Activated CD8-positive, alpha-beta T cell treated with anti-CD3 and anti-CD28 coated beads for 36 hours (primary cell): ENCODE measurements at places on chromosomes 7 and 10. TPM values are rescaled to one million over a fixed set of nuclear protein-coding genes. Genes with fewer than 3 reads are reported as not detected.

DNA sequence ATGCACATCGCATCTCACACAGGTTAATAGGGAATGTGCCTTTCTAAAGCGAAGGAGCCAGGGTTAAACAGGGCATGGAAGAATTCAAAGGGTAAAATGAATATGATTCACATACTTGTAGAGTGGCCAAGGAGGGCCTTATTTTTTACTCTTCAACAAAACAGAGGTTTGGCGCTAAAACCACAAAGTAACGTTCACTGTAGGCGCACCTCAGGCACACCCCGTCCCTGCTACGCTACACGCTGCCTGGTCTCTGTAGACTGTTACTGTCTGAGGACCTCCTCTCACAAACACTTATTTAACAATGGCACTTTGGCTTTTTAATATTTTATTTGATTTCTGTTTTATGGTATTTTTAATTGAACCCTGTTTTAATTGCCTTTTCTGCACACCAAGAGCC is 462.1 kb upstream of the GALNT17 start:
- peaks cover 9% of the 10 kb centered on the region for H3K27me3 ChIP-seq
- H3K4me1 ChIP-seq: peaks cover 7% of the 10 kb centered on the region
- no peak overlapping the region for H3K4me3 ChIP-seq

DNA sequence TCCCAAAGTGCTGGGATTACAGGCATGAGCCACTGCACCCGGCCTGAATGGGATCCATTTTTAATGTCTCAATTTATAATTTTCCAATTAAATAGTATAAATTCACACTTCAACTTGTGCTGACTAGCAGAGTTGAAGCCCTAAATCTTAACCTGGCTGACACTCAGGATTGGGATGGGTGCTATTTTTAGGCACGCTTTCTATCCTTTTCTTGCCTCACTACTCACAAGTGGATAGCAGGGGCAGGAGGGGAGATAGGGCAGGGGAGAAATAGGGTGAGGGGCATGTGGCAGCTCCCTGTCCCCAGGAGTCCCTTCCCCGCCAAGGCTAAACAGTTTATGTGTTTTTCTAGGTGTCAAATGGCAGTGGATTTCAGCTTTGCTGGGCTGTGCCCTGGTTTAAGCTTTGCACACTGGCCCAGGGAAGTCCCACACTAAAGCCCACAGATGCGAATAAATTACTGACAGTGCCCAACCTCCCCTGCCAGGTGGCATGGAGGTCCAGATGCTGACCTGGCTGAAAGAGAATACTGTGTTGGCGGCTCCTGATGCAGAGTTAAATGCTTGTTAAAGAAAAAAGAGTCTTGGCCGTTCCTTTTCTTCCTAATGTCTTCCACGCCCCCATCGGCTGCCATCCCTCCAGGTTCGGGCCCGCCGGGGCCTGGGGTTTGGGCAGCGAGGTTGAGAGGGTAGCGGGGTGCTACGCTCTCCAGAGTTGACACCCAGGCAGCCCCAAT is 36.2 kb upstream of the EFCAB10 start:
- H3K27me3 ChIP-seq: no peaks in the 10 kb centered on the region
- H3K27ac ChIP-seq: no peak overlapping the region
- H3K36me3 ChIP-seq: peaks cover 7% of the 10 kb centered on the region
- no peaks in the 10 kb centered on the region for H3K4me1 ChIP-seq

GRCh38 chr7:16660702-16661464 is 14.9 kb downstream of the BZW2 start:
- no peak for DNase-seq
- no peak overlapping the region for H3K27ac ChIP-seq
- peaks cover 27% of the 10 kb centered on the region for H3K36me3 ChIP-seq
- peaks cover 27% of the 10 kb centered on the region for H3K4me1 ChIP-seq
- no peaks in the 10 kb centered on the region for H3K27me3 ChIP-seq

GRCh38 chr7:1533547-1534329 is 3.2 kb downstream of the MAFK start:
- H3K27ac ChIP-seq: peak overlapping the region; percentile 92
- no peaks in the 10 kb centered on the region for H3K27me3 ChIP-seq
- DNase-seq: peak; percentile 74

DNA sequence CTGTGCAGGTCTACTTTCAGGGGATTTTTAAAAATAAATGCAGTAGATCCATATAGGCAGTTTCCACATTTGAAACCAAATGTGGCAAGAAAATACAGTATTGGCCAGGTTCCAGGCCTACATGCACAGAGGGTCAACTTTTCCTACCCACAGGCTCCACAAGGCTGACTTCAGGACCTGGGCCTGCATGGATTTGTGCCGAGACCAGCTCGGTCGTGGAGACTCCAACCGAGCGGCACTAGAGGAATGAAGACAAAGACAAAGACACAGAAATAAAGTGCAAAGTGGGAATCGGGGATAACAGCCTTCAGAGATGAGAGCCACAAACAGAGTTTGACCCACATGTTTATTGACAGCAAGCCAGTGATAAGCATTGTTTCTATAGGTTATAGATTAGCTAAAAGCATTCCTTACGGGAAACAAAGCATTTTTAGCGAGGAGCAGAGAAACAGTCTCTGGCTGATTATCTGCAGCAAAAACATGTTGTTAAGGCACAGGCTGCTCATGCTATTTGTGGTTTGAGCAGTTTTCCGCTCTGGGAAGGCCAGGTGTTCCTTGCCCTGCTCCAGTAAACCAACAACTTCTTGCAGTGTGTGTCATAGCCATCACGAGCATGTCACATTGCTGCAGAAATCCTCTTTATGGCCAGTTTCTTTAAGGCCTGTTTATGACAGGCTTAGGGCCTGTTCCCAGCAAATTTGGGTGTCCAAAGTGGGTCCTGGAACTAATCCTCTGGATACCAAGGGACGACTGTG is 52.6 kb downstream of the ZNF37A start:
- H3K4me1 ChIP-seq: no peaks in the 10 kb centered on the region
- no peak overlapping the region for H3K4me3 ChIP-seq
- no peak overlapping the region for H3K27ac ChIP-seq
- no peak for DNase-seq

Gene CCDC146
- 2.6 TPM for total RNA-seq

Gene LIPF
- not detected for total RNA-seq

GRCh38 chr7:115125312-115125711 is 203.4 kb downstream of the MDFIC start:
- peaks cover 2% of the 10 kb centered on the region for H3K4me1 ChIP-seq
- no peak overlapping the region for H3K4me3 ChIP-seq
- DNase-seq: no peak
- H3K36me3 ChIP-seq: no peaks in the 10 kb centered on the region

DNA sequence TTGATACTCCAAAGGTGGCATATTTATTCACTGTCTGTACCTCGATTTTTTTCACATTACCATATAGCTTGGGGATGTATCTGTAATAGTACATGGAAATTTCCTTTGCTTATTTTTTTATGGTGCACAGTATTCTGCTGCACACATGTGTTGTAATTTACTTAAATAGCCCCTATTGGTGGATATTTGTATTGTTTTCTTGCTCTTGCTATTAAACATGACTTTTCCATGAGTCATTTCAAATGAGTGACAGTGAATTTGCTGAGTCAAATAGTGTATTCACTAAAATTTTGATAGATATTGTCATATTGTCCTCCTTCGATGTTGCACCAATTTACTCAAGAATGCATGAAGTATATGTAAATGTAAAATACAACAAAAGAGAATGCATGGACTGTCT is 122.7 kb upstream of the STEAP4 start:
- H3K36me3 ChIP-seq: no peaks in the 10 kb centered on the region
- no peak overlapping the region for H3K4me3 ChIP-seq
- DNase-seq: no peak
- no peaks in the 10 kb centered on the region for H3K4me1 ChIP-seq
- H3K27ac ChIP-seq: no peak overlapping the region

DNA sequence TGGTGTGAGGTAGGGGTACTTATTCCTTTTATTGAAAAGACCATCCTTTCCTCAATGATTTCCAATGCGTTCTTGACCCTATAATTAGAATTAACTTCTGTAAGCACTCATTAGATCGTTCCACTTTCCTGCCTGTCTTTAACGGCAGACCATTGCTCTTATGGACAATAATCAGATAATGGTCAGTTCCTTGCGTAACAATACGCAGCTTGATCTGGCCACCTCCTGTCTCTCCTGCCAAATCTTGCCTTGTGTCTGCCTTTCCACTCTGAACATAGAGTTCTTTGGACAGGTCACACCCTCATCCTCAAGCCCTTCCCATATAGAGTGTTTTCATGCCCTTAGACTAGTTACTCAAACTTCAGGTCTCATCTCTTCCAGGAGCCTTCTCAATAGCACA is 2.4 kb upstream of the WIPI2 start:
- peaks cover 2% of the 10 kb centered on the region for H3K36me3 ChIP-seq
- no peak overlapping the region for H3K27ac ChIP-seq
- no peak overlapping the region for H3K4me3 ChIP-seq

DNA sequence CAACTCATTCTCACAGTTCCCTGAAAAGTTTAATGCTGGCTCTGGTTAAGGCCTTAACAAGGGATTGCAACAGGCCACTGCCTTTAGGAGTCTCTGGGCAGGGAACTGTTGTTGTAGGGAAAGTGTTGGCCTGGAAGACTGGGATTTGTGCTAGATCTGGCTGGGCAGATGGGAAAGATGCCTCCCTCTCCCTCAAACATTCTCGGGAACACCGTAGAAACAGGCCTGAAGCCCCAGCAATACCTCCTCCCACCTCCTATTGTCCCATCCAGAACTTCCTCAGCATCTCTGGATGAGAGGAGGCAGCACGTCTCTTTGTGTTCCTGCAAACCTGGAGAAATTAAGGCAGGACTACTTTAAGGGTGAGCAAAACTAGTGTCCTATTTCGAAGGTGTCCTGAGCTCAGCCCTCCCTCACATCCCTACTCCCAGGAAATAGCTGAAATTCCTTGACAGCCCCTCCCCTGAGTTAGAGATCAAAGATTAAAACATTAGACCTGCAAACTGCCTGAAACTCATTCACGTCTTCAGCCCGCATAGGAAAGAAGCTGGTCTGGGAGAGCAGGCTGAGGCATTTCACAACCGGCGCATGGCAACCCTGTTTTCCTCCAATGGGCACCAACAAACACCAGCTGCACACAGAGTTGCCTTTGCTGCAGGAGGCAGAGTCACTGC is 10.9 kb upstream of the MAP3K8 start:
- no peaks in the 10 kb centered on the region for H3K36me3 ChIP-seq
- H3K27ac ChIP-seq: no peak overlapping the region
- H3K27me3 ChIP-seq: no peaks in the 10 kb centered on the region
- no peak overlapping the region for H3K4me3 ChIP-seq
- peaks cover 40% of the 10 kb centered on the region for H3K4me1 ChIP-seq

DNA sequence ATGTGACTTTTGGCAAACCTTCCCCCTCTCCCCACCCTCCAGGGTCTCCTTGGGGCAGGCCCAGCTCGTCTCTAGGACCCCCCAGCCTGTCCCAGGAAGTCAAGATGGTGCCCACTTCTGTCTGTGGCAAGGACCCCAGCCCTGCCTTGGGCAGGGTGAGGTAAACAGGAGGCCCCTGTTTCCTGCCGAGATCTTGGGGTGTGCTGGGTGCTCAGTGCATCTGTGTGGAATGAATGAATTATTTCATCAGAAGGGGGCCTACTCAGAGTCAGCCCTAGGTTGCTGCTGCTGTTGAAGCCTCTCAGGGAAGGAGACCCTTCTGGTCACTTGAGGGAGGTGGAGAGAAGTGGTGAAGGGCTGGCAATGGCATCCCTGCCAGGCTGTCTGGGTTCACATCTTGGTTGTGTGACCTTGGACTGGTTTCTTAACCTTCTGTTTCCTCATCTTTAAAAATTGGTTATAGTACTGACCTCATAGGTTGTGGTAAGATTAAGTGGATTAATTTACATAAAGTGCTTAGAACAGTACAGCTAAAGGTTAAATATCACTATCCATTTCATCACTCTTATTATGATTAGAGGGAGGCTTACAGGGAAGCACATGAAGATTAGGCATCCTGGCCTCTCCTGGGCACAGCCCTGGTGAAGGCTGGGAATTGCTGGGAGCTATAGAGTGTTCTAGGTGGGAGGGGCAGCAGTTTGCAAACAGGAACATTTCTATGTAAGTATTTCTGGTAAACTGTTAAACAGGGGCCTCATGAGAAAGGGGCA is 67.7 kb downstream of the ZMIZ1 start:
- H3K4me1 ChIP-seq: peaks cover 37% of the 10 kb centered on the region
- peak; percentile 42 for DNase-seq
- H3K27me3 ChIP-seq: no peaks in the 10 kb centered on the region
- peak overlapping the region; percentile 87 for H3K27ac ChIP-seq

DNA sequence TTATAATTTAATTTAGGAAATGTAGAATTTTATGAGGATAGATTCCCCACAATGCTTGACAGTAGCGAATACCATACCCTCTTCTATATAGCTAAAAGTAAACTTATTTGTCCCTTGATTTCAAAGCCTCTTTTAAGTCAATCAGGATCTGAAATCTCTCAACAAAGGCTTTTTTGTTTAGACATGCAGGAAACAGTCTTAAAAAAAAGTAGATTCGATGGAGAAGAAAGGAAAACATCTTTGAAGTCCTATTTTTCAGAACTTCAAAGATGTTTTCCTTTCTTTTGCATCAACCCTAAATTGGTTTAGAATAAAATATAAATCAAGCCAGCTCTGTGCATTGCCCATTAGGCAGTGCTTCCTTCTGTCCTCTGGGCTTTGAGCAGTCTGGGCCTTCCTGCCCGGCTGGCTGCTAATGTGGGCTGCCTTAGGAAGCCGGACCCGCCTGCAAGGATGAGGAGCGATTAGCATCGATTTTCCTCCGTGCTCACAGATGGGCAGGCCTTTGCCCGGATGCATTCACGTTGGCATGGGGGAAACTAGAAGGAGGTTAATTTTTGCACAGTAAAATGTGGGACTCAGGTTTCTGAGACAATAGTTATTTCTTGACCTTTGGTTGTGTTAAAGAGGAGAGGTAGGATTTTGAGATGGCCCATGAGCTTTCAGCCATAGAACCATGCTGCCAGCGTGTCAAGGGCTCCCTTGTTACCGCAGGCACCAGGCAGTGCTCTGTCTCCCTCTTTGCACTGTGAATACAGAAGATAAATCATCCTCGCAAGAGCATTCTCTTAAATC is 15.5 kb downstream of the MSRB2 start:
- H3K4me3 ChIP-seq: no peak overlapping the region
- DNase-seq: no peak
- H3K27me3 ChIP-seq: no peaks in the 10 kb centered on the region
- peaks cover 9% of the 10 kb centered on the region for H3K36me3 ChIP-seq
- no peak overlapping the region for H3K27ac ChIP-seq
- H3K4me1 ChIP-seq: no peaks in the 10 kb centered on the region
